ENCODE measurements at places on chromosomes 4 and X. TPM values are rescaled to one million over a fixed set of nuclear protein-coding genes. Genes with fewer than 3 reads are reported as not detected.

GRCh38 chr4:37054531-37055077 is 189.9 kb upstream of the NWD2 start:
- no peak for DNase-seq

The GAGE12J gene
- not detected for total RNA-seq

DNA sequence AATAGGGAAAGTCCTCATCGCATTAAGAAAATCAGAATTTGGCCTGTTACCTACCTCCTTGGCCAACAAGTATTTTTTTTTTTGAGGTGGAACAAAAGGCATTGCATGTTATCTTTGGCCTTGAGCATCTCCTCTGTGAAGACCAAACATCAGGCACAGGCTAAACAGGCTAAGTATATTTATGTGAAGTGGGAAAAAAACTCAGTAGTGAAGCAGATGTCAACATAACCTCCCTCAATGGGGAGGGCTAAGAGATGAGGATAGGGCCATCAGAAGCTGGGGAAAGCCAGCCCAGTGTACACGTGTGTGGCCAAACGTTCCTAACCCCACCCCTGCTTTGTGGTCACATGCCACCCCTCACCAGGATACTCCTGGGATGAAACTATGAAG is 102.5 kb downstream of the FNIP2 start:
- no peak for DNase-seq

DNA sequence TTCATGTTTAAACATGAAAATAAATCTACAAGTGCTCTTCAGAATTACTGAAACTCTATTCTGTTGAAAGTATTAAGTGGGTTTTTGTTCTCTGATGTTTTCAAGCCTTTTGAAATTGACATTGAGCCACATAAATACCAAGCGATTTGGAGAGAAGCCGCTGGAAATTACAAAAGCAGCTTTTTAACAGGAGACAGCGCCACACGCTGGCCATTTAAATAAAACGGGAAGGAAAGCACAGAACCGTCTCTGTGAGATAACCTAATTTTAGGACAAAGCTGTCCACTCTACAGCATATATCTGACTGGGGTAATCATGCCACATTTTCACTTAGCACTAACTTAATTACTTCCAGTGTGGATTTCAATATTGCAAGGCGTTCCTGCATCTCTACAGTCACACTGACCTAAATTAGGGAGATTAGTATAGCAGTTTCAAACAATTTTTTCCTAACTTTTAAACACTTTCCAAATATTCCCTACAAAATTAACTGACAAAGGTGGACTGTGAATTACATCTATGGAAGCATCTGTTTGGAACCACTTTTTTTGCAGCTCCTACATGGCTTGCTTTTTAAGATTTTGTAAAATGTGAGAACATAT is 6.8 kb upstream of the ANOS1 start:
- DNase-seq, result no peak

GRCh38 chr4:74006009-74006476 is 7.6 kb upstream of the CXCL5 start:
- DNase-seq, result no peak

DNA sequence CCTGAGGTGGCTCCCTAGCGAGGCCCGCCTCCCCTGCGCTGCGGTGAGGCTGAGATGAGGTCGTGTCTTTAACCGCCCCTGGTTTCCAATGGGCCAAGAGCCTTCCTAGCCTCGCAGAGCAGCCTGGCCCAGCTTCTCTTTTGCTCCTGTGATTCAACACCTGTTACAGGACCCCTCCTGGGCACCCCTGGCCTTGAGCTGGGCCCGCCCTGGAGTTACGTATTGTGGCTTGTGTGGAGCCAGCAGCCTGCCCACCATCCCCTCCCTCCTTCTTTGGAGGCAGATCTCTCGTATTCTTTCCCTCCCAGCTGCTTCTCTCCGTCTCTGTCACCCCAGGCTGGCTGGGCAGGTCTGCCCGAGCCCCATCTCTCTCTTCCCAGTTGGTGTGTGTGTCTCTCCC is 19.3 kb upstream of the UBA1 start:
- DNase-seq, result peak; percentile 19

DNA sequence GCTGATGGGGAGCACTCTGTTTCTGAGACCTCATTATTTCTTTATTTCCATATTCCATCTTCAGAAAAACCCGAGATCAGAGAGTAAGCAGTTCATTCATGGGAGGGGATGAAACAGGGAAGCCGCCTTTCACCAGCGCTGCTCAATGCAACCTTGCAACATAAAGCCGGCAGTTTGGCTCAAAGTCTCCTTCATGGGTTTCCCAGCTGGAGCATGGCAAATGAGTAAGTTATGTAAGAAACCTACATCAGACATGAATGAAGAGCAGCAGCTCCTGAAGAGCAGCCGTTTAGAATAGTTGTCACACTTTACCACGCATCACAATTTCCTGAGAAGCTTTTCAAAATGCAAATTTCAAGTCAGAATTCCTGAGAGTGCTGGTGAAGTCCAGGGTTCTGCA is 578.8 kb downstream of the FSTL5 start:
- DNase-seq, result no peak

The SPIN2B gene
- total RNA-seq, result 7.8 TPM

The TMSB15B gene
- not detected for total RNA-seq

DNA sequence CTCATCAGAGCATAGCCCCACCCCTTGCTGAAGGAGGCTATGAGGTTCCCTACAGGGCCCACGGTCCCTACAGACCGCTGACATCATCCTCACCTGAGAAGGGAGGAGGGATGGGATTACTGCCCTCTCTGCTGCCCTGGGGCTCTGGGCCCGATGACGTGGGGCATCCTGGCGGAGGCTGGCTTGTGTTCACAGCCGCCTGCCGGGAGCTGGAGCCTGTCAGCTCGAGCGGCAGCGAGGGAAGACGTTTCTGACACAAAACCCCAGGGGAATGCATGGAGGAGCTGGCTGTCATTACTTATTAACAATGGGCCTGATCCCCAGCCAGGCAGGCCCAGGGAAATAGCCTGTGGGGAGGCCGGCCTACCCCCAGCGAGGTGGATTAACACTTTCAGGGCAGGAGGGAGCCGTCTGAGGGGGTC is 106.6 kb upstream of the ATP6AP2 start:
- no peak for DNase-seq

GRCh38 chr4:1133033-1133432 is 19.7 kb upstream of the RNF212 start:
- DNase-seq, result no peak

DNA sequence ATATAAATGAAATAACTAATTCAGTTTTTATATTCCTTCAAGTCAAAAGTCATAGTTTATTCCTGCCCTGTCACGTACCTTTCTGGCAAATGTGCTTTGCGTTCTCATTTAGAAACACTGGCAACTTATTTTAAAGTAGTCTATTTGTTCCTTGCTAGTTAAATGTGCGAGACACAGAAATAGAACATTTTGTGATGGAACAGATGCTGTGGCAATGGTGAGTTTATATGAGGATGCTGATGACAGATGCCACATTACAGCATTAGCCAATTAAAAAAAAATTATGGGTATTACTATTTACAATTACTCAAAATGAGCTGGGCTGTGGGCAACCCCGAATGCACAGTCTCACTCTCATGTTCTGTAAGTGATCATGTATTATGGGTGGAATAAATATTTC is 26.1 kb upstream of the EPHA5 start:
- no peak for DNase-seq

DNA sequence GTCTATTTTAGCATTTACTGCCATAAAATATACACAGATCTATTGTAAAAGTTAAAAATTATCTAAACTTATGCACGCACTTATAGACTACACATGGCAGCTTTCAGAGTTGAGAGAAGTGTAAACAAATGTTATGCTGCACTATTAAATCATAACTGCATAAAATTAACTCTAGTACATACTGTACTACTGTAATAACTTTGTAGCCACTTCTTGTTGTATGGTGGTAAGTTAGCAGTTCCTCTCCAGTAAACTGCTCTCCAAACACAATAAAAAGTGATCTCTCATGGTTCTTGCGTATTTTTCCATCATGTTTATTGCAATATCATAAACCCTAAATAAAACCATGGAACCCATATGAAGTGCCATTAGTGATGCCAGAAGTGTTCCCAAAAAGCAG is 9.6 kb downstream of the DDX60 start:
- no peak for DNase-seq

The SOD3 gene
- total RNA-seq, result 75.2 TPM

GRCh38 chr4:116150152-116150551 is 935.2 kb downstream of the TRAM1L1 start:
- DNase-seq, result no peak

The HTR2C gene
- total RNA-seq, result not detected

DNA sequence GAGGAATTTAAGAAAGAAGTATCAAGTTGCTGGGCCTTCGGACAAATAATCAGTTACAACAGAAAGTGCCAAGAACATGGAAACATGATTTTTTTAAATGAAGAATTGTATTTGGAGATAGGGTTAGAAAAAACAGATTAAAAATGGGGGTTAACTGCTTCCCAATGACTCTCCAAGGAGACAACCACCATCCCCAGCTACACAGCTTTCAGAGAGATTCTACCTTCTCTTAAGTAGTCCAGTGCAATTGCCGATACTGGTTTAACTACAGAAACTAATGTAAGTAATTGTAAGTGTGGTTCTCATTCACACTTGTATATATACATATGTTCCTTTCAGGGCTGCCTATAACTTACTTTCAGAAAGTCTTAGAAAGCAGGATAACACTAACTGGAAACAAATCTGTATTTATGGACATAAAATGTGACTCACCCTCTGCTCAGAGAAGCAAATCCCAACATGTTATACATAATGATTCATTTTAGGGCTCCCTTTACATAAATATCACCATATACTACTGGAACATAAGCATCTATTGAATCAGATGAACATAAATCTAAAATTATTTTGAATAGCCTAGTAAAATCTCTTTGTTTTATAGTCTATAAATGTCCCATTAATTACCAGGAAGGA is 248.9 kb upstream of the UGT8 start:
- no peak for DNase-seq

- no peak for DNase-seq
Observed at GRCh38 chrX:19616959-19617358, 101.7 kb upstream of the MAP3K15 start.

The TMEM187 gene
- 6.3 TPM for total RNA-seq

DNA sequence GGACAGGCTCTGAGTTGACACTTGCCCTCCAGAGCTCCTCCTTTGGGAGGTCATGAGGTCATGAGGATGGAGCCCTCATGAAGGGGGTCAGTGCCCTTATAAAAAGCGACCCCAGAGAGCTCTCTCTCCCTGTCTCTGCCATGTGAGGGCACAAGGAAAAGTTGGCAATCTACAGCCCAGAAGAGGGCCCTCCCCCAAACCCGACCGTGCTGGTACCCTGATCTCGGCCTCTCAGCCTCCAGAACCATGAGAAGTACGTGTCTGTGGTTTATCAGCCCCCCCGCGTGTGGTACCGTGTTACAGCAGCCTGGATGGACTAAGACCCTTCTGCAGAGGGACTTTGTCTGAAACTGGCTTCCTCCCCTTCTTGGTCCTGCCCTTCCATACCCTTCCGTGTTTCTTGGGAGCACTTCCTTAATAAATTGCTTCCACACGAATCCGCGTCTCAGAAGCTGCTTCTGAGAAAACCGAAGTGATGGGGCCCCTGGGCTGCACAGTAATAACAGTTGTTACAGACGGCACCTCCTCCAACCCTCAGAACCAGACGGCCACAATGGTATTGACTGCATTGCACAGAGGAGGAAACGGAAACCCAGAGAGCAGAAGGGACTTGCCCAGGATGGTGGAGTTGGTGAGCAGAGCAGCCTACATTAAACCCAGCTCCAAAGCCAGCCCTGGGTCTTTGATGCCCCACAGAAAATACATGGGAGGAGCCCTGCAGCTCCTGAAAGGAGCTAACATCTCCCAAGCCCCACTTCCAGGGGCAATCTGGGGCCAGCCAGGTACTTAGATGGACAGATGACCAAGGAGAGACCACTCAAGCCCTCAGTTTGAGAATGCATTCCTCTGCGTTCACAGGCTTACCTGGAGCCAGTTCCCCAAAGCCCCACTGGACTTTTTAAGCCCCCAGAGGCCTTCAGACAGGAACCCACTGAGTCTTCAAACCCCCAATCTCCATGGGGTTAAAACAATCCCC is 242.7 kb downstream of the BCOR start:
- DNase-seq, result no peak

The RPA4 gene
- total RNA-seq, result 1.1 TPM

- no peak for DNase-seq
Observed at GRCh38 chr4:188015025-188015940, 19.7 kb downstream of the ZFP42 start.

- DNase-seq, result no peak
Observed at GRCh38 chr4:122900314-122900713, 22.1 kb downstream of the NUDT6 start.

- DNase-seq, result no peak
Observed at GRCh38 chr4:13203101-13203500, 281.0 kb downstream of the RAB28 start.

DNA sequence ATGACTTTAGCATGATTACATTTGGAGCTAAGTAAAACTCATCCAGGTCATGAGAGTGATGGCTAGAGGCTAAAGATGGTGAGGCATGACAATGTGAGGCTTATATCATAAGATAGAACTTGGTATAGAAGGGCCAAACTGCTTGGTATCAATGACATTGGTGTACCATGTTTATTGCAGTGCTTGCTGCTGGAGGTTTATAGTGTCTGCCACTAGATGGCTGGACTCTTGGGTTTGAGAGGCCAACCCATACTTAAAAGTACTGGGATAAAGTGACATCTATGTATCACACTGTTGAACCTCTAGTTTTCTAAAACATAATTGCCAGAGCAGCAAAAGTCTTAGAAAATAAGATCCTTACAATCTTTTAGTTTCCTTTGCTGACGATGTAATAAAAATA is 83.0 kb upstream of the TACR3 start:
- no peak for DNase-seq

DNA sequence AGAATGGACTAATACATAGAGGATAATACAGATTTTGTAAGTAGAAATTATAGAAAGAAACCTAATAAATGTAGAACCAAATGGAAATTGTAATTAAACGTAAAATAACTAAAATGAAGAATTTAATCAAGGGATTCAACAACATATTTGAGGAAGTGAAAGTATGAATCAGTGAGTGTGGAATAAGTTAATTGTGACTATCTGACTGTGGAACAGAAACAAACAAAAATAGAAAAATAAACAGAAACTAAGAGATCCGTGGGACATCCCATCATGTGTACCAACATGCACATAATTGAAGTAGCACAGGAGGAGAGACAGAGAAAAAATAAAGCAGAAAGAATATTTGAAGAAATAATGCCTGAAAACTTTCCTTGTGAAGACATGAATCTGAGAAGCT is 208.6 kb upstream of the TACR3 start:
- no peak for DNase-seq

- DNase-seq, result no peak
Observed at GRCh38 chrX:111102636-111103035, 6.6 kb downstream of the PAK3 start.

DNA sequence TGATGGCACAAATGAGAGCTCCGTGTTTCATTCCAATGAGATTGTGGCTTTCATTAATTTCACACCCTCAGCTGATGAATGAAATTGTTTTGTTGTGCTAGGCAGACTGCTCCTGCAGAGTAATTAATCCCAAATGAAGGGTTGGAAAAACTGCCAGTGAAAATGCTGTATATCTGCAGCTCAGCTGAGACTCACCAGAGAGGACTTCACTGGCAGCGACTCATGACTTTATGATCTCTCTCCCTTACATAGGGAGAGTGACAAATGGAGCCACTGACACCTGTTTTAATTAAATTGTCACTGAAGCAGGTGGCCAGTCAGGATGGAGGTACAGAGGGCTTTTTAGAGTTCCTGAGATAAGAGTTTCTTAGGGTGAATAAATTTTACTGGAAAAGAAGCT is 24.8 kb downstream of the GRXCR1 start:
- DNase-seq, result no peak

- DNase-seq, result no peak
Observed at GRCh38 chrX:143306991-143307937, 210.0 kb downstream of the SPANXN3 start.

- no peak for DNase-seq
Observed at GRCh38 chrX:17792826-17793225, 55.5 kb downstream of the SCML1 start.

The TMPRSS11D gene
- total RNA-seq, result not detected

The AFM gene
- not detected for total RNA-seq

Measured in heart left ventricle (tissue), 16 donors.